Activated effector memory CD4-positive, alpha-beta T cell treated with Interleukin-2 at 50 U/mL for 16 hours (primary cell): ENCODE measurements at places on chromosomes 7 and 10.

DNA sequence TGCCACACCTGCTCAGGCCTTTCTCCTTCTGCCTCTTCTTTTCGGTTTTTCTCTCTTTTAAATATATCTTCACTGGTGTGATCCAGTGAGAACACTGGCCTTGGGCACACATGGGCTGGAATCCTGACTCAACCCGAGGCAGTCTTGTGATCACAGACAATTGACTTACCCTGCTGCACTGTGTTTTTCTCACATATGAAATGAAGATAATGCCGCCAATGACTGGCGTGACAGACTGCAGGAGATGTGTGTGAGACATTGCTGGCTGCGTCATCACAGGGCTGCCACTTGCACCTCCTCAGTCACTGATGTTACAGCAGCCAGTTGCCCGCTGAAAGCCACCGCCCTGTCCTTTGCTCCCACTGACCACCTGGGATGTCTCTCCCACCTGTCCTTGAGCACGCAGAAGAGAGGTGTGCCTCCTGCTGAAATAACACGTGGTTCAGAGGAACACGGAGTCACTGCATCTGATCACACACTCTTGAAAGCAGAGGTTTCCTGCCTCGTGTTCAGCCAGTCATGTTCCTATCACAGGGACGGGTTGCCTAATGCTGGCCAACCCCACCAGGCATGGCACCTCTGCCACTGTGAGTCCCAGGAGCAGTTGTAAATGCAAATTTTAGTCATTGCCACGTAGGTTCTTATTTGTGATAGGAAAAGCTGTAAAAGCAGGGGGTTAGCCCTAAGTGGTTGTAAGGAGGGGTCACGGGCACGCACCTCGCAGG is 124.6 kb upstream of the LANCL2 start:
- DNase-seq = no peak

DNA sequence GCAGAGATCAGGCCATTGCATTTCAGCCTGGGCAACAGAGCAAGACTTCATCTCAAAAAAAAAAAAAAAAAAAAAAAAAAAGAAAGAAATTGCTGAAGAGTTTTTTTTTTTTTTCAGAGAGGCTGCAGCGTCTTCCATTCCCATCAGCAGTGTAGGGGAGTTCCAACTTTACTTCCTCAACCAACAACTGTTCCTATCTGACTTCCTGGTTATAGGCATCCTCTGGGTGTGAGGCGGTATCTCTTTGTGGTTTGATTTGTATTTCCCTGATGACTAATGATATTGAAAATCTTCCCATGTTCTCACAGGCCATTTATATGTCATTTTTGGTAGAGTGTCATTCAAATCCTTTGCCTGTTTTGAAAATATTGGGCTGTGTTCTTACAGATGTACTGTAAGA is 40.2 kb downstream of the PRTFDC1 start:
- no peak for DNase-seq

DNA sequence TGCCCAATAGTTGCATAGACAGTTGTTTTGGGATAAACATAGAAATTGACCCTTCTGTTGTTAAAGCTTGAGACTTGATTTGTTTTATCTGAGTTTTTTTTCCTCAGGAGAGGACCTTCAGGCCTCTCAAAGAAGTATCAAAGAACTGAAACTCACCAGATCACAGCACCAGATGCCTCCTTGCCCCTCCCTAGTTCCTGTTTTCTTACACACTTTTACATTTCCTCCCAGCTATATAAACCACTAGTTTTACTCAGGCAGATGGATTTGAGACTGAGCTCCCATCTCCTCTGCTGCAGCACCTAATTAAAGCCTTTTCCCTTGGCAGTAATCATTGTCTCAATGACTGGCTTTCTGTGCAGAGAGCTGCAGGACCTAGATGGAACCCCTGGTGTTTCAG is 150.6 kb upstream of the NRG3 start:
- DNase-seq = no peak

DNA sequence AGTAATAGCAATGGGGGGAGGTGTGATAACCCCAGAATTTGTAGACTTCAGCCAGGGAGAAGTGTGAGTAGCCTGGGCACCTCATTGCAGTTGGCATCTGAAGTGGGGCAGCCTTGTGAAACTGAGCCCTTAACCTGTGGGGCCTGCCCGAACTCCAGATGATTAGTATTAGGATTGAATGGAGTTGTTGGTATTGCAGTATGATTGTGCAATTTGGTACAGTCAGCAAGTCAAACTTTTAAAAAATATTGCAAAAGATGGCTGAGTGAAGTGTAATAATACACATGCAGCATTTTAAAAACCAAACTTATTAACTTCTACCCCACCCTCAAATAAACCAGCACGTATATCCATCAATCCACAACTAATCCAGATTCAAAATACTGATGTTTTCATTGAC is 9.3 kb downstream of the RBM33 start:
- DNase-seq = no peak

GRCh38 chr10:62528441-62528840 is 154.3 kb downstream of the ZNF365 start:
- DNase-seq = no peak

DNA sequence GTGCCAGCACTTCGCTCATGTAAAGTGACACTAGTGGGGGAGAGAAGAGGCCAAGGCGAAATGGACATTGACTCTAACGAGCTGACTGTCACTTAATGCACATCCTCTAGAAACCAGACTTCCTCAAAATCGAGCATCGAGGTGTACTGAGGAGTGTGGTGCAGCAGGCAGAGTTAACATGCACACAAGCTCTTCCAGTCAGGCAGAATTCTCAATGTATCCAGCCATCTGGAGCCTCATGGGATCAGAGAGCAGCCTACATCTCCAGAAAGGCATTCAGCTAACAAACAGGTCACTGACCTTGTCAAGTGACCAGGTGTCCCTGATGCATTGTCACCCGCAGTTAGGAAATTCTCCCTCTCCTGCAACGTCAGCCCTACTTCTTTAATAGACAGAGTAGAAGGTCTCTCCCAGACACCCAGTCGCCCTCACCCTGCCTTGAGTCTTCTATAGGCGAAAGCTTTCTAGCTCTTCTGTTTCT is 259.8 kb upstream of the AOAH start:
- no peak for DNase-seq

GRCh38 chr10:71945819-71946474 is 18.2 kb upstream of the CHST3 start:
- no peak for DNase-seq

DNA sequence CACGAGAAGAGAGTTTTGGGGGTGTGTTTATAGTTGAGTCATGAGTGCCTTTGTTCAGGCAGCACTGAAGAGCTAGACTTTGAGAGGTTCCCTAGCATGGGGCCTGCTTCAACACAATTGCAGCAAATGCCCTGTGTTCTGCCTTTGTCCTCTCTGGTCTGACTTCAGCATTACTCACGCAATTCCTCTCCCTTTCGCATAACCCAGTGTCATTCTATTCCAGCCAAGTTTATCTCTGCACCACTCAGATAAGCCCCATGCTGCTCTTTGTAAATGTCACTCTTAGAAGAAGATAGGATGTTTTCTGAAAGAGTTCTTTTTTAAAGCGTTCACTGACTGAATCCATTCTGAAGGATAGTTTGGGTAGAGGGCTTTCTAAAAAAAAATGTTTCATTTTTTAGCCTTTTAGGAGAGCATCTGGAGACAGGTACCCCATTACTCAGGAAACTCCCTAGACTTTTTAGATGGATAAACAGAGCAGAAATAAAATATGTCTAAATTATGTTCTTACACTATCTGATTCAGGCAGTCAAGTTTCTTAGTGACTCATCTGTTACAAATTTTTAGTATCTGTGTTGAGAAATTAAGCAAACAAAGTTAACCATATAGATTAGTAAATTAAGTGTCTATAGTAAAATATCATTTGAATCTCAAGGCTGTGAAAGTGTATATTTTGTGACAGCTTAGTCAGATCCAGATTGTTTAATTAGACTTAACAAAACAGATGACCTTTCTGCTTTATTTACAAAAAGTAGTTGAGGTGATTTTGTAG is 318.5 kb downstream of the GPR158 start:
- no peak for DNase-seq

- no peak for DNase-seq
These were observed 72.4 kb upstream of the LRRC4 start for GRCh38 chr7:128103498-128104107.

GRCh38 chr7:108326938-108327337 is 129.3 kb downstream of the NRCAM start:
- no peak for DNase-seq

DNA sequence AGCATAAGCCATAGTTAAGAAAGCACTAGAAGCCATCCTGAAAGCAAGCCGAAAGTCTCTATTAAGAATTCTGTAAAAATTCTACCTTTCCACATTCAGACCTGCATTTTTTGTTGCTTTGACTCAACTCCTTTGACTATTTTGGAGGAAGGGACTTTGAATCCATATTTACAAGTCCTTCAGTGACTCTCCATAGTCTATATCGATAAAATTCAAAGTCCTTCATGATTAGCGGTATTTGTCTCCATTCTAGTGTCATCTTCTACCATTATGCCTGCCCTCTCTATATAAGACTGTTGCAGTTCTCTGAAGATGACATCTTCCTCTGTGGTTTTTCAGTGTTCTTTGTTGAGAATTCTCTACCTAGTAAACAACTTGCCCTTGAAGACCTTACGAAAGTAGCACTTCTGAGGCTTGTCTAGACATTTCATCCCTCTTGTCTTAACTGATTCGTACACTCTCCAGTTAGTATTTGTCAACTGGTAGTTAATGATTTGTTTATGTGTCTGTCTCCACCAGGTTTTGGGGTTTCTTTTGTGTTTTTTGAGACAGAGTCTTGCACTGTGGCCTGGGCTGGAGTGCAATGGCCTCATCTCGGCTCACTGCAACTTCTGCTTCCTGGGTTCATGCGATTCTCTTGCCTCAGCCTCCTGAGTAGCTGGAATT is 1.7 kb downstream of the CCSER2 start:
- peak; percentile 13 for DNase-seq

DNA sequence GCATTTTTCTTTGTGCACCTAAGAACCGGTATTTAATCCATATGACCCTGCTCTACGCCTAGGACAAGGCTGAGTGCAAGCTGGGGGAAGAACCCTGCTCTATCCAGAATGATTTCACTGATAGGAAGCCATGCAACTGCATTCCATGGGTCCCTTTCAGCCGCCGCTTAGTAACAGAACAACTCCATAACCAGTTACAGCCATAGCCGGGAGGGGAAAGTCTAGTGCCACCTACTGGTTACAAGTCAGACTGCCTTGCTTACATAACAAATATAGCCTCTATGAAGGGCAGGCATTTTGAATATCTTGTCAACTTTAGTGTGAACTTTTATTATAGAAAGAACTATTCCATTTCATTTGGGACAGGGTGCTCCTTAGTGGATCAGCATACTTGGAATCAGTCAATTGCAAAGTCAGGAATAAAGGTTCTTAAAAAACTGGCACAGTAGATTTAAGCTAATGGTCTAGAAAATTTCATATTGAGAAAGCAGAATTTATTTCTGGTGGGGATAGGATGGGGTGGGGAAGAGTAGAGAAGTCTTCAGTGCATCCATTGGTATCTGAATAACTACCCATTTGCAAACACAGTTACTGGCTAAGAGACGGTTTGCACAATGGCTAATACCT is 521.7 kb downstream of the ADRA2A start:
- DNase-seq = no peak

- DNase-seq = no peak
These were observed 126.5 kb upstream of the ZNF438 start for GRCh38 chr10:31158011-31158658.

DNA sequence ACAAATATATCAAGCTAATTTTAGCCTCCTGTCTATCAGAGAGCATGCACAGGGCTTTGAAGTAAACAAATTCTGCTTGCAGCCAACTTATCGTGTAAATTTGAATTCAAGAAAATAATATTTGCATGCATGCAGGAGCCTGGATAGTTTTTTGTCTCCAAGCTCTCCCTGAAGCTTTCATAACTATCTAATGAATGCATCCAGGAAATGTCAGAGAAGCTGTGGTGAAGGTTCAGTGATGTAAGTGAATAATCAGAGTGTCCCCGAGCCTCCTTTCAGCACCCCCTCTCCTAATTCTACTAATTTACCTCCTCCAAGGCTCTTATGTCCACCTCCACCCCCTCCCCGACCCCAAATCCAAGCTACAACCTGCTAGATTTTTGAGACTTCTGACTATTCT is 172.0 kb upstream of the ZNF32 start:
- no peak for DNase-seq

- DNase-seq = no peak
These were observed 724.2 kb upstream of the CELF2 start for GRCh38 chr10:10293481-10293951.

- no peak for DNase-seq
These were observed 62.7 kb downstream of the ENTPD1 start for GRCh38 chr10:95818668-95819067.

DNA sequence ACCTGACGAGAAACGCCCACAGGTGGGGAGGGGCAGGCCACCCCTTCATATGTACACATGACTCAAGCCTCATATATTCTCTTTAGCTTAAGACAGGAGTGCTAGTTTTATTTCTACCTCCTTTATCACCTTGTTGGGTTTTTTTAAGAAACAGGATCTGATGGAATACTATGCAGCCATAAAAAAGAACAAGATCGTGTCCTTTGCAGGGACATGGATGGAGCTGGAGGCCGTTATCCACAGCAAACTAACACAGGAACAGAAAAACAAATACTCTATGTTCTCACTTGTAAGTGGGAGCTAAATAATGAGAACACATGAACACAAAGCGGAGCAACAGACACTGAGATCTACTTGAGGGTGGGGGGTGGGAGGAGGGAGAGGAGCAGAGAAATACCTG is 11.2 kb upstream of the HUS1 start:
- DNase-seq = no peak

DNA sequence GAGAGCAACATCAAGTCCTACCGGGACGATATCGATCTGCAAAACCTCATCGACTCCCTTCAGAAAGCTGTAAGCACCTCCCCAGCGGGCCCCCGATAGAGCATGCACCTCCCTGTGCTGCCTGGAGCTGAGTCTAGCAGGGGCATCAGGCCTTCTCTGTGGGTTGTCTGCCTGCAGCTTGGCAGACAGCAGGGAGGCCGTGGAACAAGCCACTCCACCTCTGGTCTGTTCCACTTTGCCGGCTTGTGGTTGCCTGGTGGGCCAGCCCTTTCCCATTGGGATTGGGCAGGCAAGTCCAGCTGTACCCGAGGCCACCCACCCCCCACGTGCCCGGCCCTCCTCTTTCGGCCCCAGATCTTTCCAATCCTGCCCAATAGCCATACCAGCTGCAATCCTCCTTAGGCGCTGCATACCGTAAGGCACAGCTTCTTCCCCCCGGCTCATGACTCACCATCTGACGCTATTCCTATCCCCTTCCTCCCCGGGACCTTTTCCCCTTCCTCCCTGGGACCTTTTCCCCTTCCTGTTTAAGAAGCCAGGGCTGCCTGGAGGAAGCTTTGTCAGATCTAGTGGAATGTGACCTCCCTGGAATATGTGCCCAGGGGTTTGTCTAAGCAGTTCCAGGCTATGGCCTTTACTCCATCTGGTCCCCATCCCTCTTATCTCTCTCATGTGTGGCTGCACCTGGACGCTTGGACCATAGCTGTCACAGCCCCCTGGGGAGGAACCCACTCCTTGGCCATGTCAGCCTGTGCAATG is 28.1 kb upstream of the SH2D4B start:
- no peak for DNase-seq
